ENCODE measurements at places on chromosomes 12 and 14.

GRCh38 chr14:67191768-67192290 is 2.6 kb downstream of the GARIN2 start:
- peak; percentile 3 for DNase-seq

DNA sequence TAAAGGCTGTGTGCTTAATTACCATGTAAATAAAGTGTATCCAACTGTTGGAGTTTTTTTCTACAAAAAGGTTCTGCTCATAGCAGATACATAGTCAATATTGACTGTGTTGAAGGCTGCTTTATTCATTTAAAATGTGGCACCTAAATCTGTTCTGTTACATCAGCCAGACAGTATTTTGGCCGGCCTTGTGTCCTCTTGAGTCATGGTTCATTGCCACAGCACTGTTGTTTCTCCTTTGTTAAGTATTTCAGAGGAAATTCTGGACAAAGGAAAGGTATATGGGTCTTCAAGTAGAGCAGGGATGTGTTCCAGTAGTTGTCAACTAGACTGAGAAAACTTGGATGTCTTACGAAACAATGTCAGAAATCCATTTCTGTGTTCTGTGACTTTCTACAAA is 95.5 kb downstream of the SLC38A6 start:
- DNase-seq, result no peak

DNA sequence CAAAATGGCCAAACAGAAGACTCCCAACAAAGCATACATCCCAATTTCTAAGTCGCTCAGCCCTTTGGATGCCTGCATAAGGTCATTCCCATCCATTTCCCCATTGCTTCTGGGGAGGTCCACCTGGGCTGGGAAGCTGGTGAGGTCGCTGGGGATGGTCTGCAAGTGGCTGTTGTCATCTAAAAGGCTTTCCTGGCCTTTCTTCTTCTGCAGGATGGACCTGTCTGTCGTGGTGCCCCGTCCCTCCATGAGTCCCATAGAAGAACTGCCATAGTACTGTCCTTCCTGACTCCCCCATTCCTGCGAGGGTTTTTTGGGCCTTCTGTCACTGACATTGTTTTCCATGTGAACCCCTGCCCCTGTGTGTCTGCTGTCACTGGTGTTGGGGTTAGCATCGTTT is 221.1 kb downstream of the GLT1D1 start:
- DNase-seq, result no peak

GRCh38 chr12:124420996-124421674 is 126.2 kb downstream of the RFLNA start:
- DNase-seq, result peak; percentile 57

GRCh38 chr12:56958422-56958821 is 1.0 kb upstream of the RDH16 start:
- no peak for DNase-seq

GRCh38 chr12:44525806-44526654 is 350.1 kb downstream of the NELL2 start:
- DNase-seq, result no peak

- DNase-seq, result no peak
Observed at GRCh38 chr12:75703131-75703530, 191.7 kb upstream of the KRR1 start.

- DNase-seq, result no peak
Observed at GRCh38 chr14:63413009-63413408, 94.3 kb upstream of the GPHB5 start.

DNA sequence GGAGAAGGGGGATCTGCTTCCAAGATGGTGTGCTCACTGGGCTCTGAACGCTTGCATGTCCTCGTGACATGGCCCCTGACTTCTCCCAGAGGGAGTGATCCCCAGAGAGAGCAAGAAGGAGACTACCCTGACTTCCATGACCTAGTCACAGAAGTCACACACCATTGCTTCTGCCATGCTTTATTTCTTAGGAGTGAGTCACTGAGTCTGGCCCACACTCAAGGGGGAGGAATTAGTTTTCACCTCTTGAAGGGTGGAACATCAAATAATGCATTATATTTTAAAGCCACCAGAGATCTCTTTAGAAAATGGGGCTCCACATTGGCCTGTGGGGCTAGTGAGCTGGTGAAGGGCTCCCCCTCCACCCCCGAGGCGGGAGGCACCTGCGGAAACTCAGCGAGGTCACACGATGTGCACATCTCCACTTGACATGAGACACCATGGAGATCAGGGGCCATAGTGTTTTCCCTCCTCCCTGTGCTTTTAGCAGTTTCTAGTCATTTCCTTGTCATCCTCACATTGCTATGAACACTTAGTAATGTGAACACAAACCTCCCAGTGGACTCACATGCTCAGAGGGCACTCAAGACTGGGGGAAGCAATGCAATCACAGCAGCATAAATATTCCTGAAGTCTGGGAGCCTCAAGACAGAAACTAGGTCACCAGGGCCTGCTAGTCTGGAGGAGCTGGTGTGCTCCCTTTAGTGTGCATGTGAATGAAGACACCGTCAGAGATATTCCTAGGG is 87.4 kb upstream of the FZD10 start:
- no peak for DNase-seq

DNA sequence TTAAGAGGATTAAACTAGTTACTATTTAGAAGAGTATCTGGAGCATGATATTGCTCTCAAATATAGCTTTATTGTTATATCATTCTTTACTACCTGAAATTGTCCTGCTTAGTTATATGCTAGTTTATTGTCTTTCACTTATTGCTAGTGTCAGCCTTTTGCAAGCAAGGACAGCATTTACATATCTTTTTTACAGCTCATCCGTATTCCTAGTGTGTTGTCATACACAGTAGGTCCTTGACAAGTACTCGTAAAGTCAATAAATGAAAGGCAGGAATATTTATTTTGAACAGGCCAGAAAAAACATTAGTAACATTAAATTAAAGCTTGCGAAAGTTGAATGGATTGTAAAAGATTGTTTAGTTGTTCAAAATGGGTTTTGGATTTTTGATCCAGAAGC is 35.0 kb downstream of the CRADD start:
- no peak for DNase-seq

- DNase-seq, result no peak
Observed at GRCh38 chr12:132545164-132545953, 55.4 kb downstream of the FBRSL1 start.

GRCh38 chr14:23620177-23620702 is 15.9 kb upstream of the DHRS2 start:
- no peak for DNase-seq

GRCh38 chr14:105119408-105120025 is 49.1 kb downstream of the JAG2 start:
- DNase-seq, result no peak

DNA sequence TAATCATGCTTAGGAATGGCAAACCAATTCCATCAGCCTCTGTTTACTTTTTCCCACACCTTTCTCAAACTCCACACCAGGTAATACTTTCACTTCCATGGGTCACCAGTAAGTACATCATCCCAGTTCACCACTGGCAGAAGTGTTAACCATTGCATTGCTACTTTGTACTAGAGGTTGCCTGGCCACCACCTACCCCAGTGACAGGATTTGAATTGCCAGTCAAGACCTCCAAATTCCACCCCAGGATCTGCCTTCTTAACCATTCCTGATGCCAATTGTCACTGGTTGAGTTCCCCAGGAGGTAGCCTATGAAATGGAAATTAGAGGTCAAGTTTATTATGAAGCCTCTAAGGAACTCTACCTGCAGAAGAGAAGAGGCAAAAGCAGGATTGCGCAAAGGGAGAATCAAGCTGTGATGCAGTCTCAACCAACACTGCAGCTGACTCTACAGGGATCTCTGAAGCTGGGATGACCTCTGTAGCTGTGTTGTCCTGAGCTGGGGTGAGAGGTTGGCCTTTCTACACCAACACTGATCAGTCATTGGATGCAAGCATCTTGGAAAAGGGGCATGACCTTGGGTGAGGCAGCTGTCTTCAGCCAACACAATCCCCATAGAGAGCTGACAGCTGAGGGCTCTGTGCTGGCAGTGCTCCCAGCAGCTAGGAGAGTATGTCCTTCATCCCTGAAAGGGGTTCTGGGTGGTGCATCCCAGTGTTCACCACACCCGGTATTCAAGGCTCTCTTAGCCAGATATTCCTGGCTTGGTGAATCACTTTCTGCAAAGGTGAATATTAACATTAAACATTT is 37.0 kb upstream of the HMGA2 start:
- no peak for DNase-seq

DNA sequence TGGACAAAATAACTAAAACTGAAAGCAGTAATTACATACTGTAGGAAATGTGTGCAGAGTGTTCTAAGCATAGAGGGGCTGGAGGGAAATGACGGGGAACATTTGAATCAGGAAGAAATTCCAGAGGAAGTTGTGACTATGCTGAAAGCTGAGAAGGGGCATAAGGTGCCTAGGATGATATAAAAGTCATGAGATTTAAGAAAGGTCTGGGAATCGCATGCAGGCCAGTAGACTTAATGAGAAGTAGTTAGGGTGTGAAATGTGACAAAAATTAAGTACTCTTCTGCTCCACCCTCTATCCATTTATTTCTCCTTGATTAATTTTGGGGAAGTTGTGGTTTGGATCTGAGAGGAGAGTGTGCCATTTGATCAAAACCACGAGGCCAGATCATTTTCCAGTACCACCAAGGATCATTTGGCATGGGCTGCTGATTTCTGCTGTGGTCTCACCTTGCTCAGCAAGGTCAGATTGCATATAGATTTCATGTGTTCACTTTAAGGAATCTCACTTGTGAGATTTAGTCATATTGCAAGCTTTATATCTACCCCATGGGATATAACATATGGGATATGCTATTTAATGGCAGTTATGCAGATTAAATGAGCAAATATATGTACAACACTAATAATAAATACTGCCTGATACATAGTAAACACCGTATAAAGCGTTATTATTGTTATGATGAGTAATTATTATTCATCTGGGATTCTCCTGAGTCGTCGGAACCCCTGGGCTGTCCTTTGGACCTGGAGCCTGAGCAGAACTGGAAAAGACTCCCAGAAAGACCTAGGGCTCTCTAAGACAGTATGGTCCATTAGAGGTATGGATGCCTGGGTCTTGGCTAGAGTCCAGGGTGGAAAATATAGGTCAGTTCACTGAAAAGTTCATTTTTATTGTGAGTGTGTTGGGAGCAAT is 72.3 kb downstream of the SRGAP1 start:
- no peak for DNase-seq

DNA sequence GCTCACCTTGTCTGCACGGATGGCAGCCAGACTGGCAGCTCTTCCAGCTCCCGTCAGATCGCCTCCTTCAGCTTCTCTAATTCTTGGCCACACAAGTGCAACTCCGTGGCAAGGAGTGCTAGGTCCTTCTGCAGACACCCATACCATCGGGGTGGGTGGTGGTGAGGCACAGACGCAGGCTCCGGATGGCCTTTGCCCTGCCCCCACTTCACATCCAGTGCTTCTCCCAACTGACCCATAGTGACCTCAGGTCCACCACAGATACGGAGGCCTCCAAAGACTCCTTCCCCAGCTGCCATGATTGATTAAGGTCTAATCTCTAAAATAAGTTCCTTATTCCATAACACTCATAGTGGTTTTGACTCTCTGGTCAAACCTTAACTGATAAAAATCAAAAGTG is 19.9 kb upstream of the CD27 start:
- no peak for DNase-seq

- no peak for DNase-seq
Observed at GRCh38 chr14:101363261-101363555, 198.1 kb upstream of the DIO3 start.

- DNase-seq, result no peak
Observed at GRCh38 chr14:106308839-106309389, 782.5 kb downstream of the TMEM121 start.

DNA sequence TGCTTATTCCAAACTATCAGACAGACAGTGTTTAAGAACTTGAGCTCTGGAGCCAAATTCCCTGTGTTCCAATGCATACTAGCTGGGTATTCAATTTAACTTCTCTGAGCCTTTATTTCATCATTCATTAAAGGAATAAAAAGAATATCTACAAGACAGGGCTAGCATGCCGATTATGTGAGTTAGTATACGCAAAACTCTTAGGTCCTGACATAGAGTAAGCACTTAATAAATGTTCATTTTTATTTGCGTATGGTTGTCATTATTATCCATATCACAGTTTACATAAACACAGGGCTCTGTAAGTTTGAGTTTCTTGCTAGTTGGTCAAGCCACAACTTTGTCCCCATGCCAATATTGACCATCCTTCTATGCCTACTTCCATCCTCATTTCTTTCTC is 161.5 kb downstream of the NUAK1 start:
- no peak for DNase-seq

- DNase-seq, result no peak
Observed at GRCh38 chr12:47214771-47215170, 135.0 kb upstream of the AMIGO2 start.

DNA sequence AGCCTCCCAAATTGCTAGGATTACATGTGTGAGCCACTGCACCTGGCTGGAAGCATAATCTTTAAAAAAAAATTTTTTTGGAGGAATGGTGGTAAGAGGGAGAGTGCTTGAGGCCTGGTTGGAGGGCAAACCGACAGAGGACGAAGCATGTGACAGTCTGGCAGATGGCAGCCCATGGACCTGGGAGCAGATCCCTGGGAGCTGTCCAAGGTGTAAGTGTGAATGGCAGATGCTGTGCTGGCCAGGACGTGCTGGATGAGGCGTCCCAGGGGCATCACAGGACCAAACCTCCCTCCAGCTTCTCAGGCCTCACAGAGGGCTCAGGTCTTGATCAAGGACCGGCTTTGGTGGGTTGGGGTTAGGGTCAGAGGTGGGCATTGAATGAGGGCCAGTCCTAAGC is 128.4 kb upstream of the NCOR2 start:
- no peak for DNase-seq

GRCh38 chr12:43878050-43878449 is 42.2 kb downstream of the TMEM117 start:
- DNase-seq, result no peak

GRCh38 chr14:102525219-102525928 is 15.8 kb upstream of the ANKRD9 start:
- DNase-seq, result no peak

- DNase-seq, result no peak
Observed at GRCh38 chr12:24664161-24664880, 284.6 kb downstream of the BCAT1 start.

GRCh38 chr12:52663420-52663819 is 11.4 kb upstream of the KRT2 start:
- no peak for DNase-seq

DNA sequence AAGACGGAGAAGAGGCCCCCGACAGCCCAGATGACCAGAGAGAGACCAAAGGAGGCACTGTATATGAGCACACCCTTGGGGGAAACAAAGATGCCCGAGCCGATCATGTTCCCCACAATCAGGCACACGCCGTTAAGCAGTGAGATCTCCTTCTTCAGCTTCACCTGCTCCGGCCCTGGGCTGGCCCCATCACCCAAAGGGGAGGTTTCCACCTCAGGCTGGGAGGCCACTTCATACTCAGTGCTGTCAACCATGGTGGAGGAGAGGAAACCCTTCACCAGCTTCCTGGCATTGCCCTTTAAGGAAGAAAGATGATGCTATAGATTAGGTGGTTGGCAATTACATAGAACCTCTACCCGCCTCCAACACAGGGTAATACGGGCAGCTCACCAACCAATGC is 2.1 kb downstream of the SLC7A7 start:
- DNase-seq, result no peak

All from hippocampal formation (tissue), 2 donors.